ENCODE measurements at places on chromosomes 5 and 9. TPM values are rescaled to one million over a fixed set of nuclear protein-coding genes. Genes with fewer than 3 reads are reported as not detected.

- peak; percentile 50 for DNase-seq
These were observed 1.5 kb upstream of the GPRIN1 start for GRCh38 chr5:176611435-176611834.

- no peak for DNase-seq
These were observed 20.3 kb downstream of the MELK start for GRCh38 chr9:36592801-36593583.

FBN2 gene
- 4.4 TPM for total RNA-seq

- no peak for DNase-seq
These were observed 294.4 kb downstream of the HINT1 start for GRCh38 chr5:130870691-130871090.

DNA sequence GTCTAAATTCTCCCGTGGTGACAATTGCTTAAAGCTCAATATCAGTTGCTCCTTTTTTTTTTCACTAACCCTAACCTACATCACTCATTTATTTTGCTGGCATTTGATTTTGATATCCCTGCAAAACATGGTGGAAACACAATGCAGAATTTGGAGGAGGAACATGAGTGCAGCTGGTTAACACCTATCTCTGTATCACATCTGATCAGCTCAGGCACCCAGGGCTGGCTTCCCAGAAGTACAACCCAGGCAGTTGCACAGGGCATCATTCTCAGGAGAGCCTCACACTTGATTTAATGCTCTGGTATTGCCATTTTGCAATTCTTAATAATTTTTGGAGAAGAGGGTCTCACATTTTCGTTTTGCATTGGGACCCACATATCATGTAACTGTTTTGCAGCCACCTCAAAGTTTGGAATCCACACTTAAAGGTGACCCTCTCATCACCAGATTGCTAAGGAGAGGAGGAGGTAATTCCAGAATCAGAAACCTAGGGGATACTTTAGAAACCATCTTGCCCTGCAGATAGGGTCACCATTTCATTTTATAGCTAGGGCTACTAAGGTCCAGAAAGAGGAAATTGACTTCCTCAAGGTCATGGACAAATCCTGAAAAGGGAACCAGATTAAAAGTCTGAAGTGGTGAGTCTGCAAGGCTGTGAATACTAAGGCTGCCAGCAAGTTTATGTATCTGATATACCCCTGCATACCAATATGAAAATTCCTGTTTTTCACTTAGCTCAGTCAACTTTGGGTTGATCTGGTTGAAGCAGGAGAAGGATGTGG lies 19.3 kb upstream of the ADAM19 start:
- DNase-seq = no peak

Data from G401 (cell line).